Type B pancreatic cell (in vitro differentiated cells): ENCODE measurements at places on chromosomes 7 and 10. TPM values are rescaled to one million over a fixed set of nuclear protein-coding genes. Genes with fewer than 3 reads are reported as not detected.

Gene CPVL
- 30.2 and 44.2 TPM in 2 replicates for total RNA-seq

Gene SLC12A9
- 31.4 and 37.1 TPM in 2 replicates for total RNA-seq

Gene ANKRD61
- total RNA-seq: 0.31 TPM in 1 of 2 replicates, not detected in the other

Gene LIPF
- 19.6 TPM in 1 of 2 replicates, not detected in the other for total RNA-seq

Gene HOXA6
- 4.2 and 10.9 TPM in 2 replicates for total RNA-seq

Gene AGAP3
- 95.9 and 114 TPM in 2 replicates for total RNA-seq

GRCh38 chr10:58672845-58673244 lies 160.2 kb downstream of the BICC1 start:
- peaks cover 11% of the 10 kb centered on the region for H3K36me3 ChIP-seq
- H3K4me1 ChIP-seq: no peaks in the 10 kb centered on the region
- no peak overlapping the region for H3K4me3 ChIP-seq
- H3K27me3 ChIP-seq: no peaks in the 10 kb centered on the region
- H3K27ac ChIP-seq: no peak overlapping the region

DNA sequence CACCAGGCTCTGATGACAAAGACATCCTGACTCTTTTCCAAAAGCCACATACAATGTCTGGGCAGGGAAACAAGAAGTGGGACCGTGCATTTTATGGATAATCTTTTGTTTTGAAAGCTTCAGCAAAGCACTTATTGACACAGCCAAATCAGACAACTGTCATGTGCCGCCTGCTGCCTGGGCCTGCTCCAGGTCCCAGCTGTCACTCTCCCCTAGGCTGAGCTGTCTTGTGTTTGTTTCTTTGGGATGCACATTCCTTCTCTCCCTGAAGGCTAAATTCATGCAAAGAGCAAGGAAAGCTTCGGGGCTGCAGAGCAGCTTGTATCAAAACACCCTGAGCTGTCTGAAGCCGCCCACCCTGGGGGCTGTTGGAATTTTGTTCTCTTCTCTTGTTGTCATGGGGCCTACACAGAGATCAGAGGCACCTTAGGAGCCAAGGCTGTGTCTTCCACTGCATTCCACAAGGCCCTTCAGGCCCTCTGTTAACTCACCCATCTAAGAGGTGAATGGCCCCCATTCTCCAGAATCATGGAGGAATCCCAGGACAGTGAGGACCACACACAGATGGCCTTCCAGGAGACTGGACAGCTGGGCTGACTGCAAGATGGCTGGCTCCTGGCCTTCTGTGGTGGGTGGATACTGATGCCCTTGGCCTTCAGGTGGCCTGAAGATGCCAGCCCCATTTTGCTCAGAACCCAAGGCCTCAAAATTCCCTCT lies 17.8 kb upstream of the SLC18A2 start:
- no peaks in the 10 kb centered on the region for H3K36me3 ChIP-seq
- H3K27ac ChIP-seq: no peak overlapping the region
- DNase-seq: no peak

DNA sequence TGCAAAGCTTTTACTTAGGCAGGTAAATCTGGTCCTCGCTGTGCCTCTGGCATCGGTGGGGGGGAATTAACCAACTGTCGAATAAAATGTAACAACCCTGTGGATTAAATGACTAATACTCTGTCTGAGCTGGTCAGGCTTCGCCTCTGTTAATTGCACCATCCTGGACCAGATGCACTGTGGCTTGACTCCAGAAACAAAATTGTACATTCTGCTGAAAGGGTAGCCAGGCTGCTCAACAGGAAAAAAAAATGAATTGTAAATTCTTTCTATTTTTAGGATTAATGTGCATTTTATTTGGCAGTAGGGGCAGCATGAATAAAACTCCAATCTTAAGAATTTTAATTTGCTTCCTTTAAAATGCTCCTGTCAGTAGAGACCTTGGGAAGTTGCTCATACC lies 389.4 kb downstream of the SORCS1 start:
- no peak for DNase-seq
- H3K4me1 ChIP-seq: no peaks in the 10 kb centered on the region
- H3K4me3 ChIP-seq: no peak overlapping the region
- H3K36me3 ChIP-seq: no peaks in the 10 kb centered on the region
- no peak overlapping the region for H3K27ac ChIP-seq
- peaks cover 70% of the 10 kb centered on the region for H3K27me3 ChIP-seq

DNA sequence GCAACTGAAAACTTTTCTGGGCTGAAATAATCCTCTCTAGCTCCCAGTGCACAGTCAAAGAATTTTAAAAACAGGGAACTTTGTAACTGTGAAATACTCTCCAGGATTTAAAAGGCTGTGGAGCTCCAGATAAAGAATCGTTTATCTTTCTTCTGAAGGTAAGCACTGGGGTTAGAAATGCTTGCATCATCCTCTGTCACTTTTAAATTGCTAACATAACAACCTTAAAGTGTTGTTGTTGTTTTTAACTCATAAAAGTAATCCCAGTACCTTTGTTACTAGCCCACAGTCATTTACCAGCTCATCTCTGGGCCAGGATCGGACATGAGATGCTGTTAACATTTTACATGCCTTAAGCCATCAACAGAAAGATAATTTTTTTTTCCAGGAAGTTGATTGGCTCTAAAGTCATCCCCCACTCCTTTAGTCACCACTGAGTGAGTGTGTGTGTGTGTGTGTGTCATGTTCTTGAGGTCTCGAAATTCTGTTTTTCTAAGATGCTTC lies at the start of gene SLC39A12:
Gene SLC39A12, plus strand, starts transcription at position 51 of the 504 bp plus-strand sequence. CDS start 1,359 bp downstream, outside the sequence.
- no peak within 1 kb of the TSS for H3K4me3 ChIP-seq
- peaks cover 2% of the 10 kb centered on the region for H3K27me3 ChIP-seq
- DNase-seq: no peak

GRCh38 chr10:32471232-32471631 lies 25.3 kb downstream of the CCDC7 start:
- no peak overlapping the region for H3K27ac ChIP-seq
- no peak for DNase-seq
- peaks cover 14% of the 10 kb centered on the region for H3K36me3 ChIP-seq
- no peak overlapping the region for H3K4me3 ChIP-seq

DNA sequence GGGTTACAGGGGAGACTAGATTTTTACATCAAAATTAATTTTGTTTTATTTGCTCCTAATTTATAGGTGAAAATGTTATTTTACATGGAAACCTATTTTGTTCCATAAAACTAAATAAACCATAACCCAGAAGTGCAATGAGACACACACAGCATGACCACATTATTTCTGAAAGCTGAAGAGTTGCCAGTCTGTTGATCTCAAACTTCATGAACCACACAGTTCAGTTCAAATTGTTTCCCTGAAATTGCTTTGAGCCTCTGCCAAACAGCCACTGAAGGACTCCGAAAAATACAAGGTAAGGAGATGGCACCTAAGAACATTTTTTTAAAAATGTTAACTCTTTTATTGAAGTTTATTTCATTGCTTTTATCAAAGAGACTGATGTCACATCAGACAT lies 25.0 kb upstream of the ITGB8 start:
- no peaks in the 10 kb centered on the region for H3K27me3 ChIP-seq
- no peaks in the 10 kb centered on the region for H3K36me3 ChIP-seq
- H3K4me1 ChIP-seq: peaks cover 14% of the 10 kb centered on the region

DNA sequence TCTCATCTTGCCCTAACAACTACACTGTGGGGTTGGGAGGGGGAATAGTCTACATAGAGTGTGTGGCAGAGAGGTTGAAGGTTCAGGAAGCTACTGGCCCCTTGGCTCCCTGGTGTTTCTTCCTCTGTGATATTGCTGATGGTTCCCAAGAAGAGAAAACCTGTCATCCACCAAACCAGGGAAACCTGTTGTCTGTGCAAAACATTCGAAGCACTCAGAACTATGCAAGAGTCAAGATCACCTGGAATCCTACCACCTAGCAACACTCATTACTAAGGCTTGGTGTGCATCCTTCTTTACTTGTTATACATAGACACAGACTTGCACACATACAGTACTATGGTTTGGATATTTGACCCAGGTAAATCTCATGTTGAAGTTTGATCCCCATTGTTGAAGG lies 46.5 kb upstream of the MKI67 start:
- H3K4me1 ChIP-seq: no peaks in the 10 kb centered on the region
- H3K27ac ChIP-seq: no peak overlapping the region
- H3K4me3 ChIP-seq: no peak overlapping the region
- no peak for DNase-seq
- no peaks in the 10 kb centered on the region for H3K36me3 ChIP-seq

DNA sequence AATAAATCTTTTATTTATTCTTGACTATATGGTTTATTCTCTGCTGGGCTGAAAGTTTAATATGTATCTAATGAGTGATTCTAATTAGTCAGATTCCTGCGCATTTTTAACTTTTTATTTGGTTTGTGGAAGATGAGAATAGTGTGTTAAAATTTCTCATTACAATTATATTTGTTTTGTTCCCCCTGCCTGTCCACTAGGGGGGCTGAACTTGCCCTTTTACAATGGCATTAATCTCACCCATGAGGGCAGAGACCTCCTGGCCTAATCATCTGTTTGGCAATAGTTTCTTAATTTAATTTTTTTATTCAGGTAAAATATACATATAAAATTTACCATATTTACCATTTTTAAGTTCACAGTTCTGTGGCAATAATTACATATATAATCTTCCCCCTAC lies 278.5 kb upstream of the NPY start:
- no peaks in the 10 kb centered on the region for H3K36me3 ChIP-seq
- DNase-seq: no peak
- H3K27ac ChIP-seq: no peak overlapping the region
- no peak overlapping the region for H3K4me3 ChIP-seq
- no peaks in the 10 kb centered on the region for H3K4me1 ChIP-seq

DNA sequence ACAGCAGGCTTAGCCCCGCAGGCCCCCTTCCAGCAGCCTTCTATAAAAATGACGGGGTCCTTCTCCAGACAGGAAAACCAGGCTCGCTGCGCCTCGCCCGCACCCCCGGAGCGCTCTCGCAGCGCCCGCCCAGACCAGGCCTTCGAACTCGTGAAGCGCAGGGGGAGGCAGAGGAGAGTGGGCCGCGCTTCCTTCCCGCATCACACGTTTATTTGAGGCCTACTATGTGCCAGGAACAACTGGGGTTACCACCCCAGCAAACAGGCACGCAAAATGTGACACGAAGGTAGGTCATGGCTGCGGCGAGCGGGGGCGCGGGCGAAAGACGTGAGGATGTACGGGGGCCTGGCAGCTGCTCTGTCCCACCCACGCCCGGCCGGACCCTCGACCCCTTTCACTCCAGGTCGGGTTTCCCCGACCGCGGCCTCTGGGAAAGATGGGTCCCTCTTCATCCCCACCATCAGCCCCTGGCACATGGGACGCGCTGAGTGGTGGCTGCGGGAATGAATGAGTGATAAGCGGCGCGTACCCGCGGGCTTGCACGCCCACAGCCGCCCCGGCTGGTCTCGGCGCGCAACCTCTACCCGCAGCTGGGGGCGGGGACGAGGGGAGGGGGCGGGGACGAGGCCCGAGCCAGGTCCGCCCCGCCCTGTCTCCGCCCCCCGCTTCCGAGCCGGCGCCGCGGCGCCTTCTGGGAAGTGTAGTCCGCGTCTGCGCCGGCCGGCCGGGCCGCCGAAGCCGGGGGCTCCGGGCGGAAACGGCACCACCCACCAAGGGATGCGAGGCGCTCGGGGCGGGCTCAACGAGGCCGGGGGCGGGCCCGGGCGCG lies 59.1 kb downstream of the ZNF467 start:
- no peak overlapping the region for H3K27ac ChIP-seq
- peak overlapping the region; percentile 82 for H3K4me3 ChIP-seq
- no peaks in the 10 kb centered on the region for H3K27me3 ChIP-seq
- DNase-seq: peak; percentile 95
- H3K36me3 ChIP-seq: no peaks in the 10 kb centered on the region

GRCh38 chr7:21718391-21718790 lies 175.6 kb downstream of the DNAH11 start:
- H3K27me3 ChIP-seq: peaks cover 7% of the 10 kb centered on the region
- H3K4me3 ChIP-seq: no peak overlapping the region
- DNase-seq: no peak
- H3K36me3 ChIP-seq: no peaks in the 10 kb centered on the region

- H3K36me3 ChIP-seq: peaks cover 9% of the 10 kb centered on the region
- H3K4me1 ChIP-seq: no peaks in the 10 kb centered on the region
- no peak for DNase-seq
- H3K27ac ChIP-seq: no peak overlapping the region
- no peak overlapping the region for H3K4me3 ChIP-seq
These were observed 8.6 kb upstream of the RBM33 start for GRCh38 chr7:155635817-155636216.

GRCh38 chr10:42992957-42993390 lies 83.9 kb upstream of the RET start:
- H3K27me3 ChIP-seq: peaks cover 3% of the 10 kb centered on the region
- H3K4me1 ChIP-seq: peaks cover 5% of the 10 kb centered on the region
- H3K36me3 ChIP-seq: no peaks in the 10 kb centered on the region
- DNase-seq: no peak

GRCh38 chr10:56346845-56347415 lies 14.1 kb downstream of the ZWINT start:
- H3K27ac ChIP-seq: no peak overlapping the region
- H3K36me3 ChIP-seq: no peaks in the 10 kb centered on the region
- no peaks in the 10 kb centered on the region for H3K4me1 ChIP-seq
- DNase-seq: no peak

GRCh38 chr7:140646931-140647647 lies 6.5 kb upstream of the DENND2A start:
- peak overlapping the region; percentile 51 for H3K27ac ChIP-seq
- H3K36me3 ChIP-seq: no peaks in the 10 kb centered on the region
- H3K4me1 ChIP-seq: peaks cover 16% of the 10 kb centered on the region
- no peak overlapping the region for H3K4me3 ChIP-seq
- H3K27me3 ChIP-seq: no peaks in the 10 kb centered on the region

GRCh38 chr7:78489476-78490240 lies 691.1 kb downstream of the PHTF2 start:
- no peak overlapping the region for H3K4me3 ChIP-seq
- peaks cover 20% of the 10 kb centered on the region for H3K4me1 ChIP-seq
- H3K27me3 ChIP-seq: peaks cover 6% of the 10 kb centered on the region

DNA sequence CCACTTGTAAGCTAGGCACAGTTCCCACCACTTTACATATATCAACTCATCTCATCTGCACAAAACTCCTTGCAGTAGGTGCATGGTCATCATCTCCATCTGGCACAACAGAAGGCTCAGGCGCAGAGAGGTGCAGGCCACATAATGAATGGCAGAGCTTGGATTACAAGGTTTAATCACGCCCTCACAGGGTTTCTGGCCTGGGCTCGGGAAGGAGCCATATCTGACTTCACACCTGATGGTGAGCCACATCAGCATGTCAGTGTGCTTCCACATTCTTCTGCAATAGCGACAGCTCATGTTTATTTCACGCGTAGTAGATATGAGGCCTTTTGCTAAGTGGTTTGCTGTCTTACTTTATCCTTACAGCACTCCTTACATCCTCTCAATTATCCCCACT lies 650.2 kb downstream of the INHBA start:
- H3K36me3 ChIP-seq: no peaks in the 10 kb centered on the region
- no peak for DNase-seq
- peaks cover 19% of the 10 kb centered on the region for H3K4me1 ChIP-seq
- no peak overlapping the region for H3K27ac ChIP-seq

DNA sequence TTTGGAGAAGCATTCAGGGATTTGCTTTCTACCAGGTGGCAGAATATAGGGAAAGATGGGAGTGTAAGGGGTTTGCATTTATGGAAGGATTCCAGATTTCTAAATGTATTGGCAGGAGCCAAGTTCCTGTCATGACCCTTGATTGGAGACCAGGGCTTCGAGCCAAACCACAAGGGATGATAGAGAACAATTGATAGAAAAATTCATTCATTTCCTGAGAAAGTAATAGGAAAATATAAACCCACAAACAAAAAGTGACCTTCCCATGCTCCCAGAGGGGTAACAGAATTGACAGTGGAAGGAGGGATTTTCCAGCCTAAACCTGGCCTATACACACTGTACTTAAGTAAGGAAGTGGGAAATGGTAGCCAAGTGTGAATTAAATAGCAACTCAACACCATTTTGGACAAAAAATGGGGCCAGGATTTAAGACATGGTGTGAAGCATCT lies 22.4 kb upstream of the IFIT2 start:
- H3K36me3 ChIP-seq: no peaks in the 10 kb centered on the region
- no peak for DNase-seq
- H3K4me3 ChIP-seq: no peak overlapping the region
- H3K27ac ChIP-seq: no peak overlapping the region
- peaks cover 51% of the 10 kb centered on the region for H3K4me1 ChIP-seq
